K562 (cell line): ENCODE measurements at places on chromosomes 4 and X. TPM values are rescaled to one million over a fixed set of nuclear protein-coding genes. Genes with fewer than 3 reads are reported as not detected.

Gene RHOXF2B
- 1.9 and 4.7 TPM in 2 replicates for total RNA-seq

DNA sequence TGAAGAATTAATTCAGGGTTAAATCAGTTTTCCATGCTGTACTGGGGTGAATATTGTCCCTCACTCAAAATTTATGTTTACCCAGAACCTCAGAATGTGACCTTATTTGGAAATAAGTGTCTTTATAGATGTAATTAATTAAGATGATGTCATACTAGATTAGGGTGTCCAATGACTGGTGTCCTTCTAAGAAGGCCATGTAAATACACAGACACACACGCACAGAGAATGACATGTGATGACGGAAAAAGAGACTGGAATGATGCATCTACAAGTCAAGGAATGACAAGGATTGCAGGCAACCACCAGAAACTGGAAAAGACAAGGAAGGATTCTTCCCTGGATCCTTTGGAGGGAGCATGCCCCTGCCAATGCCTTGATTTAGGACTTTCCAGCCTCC, 84.6 kb upstream of the GPR34 start:
- DNase-seq, result no peak

GRCh38 chrX:101659601-101660063, at the start of gene ARMCX2:
Gene ARMCX2 (minus strand): TSS chrX:101659850. CDS start chrX:101657588, 2,262 bp downstream.
- DNase-seq, result no peak

- no peak for DNase-seq
These were observed 38.2 kb downstream of the BEX3 start for GRCh38 chrX:103414561-103414960.

- DNase-seq, result no peak
These were observed 48.4 kb downstream of the ZBTB49 start for GRCh38 chr4:4338210-4339001.

- no peak for DNase-seq
These were observed 36.2 kb downstream of the RGS12 start for GRCh38 chr4:3328814-3329663.

Gene CDX4
- not detected in 2 replicates for total RNA-seq

Gene GPM6B
- total RNA-seq, result not detected in 2 replicates

GRCh38 chrX:10280071-10280470, 123.3 kb downstream of the CLCN4 start:
- no peak for DNase-seq

Gene MMAA
- total RNA-seq, result 0.86 and 1.3 TPM in 2 replicates

Gene MAGEA2B
- total RNA-seq, result 40.7 and 53.3 TPM in 2 replicates

DNA sequence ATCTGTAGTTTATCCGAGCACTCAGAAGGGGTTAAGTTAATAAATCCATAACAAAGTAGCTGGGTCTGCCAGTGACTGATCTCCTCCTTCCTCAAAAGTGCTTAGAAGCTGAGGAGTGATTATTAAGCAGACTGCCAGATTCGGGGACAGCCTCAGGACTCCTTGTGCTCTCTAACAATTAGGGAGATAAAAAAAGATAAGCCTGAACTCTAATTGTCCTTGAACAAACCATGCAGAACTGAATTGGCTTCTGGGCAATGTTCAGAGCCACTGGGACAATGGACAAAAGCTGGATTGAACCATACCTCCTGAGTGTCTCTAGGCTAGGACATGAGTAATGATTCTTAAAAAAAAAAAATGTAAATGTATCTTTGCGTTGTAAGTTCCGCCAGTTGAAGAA, 22.7 kb upstream of the GRPR start:
- DNase-seq, result no peak

Gene RIPPLY1
- total RNA-seq, result not detected in 2 replicates
